Skin of body (tissue), 3 donors: ENCODE measurements at places on chromosomes 2 and 18.
A peak's percentile ranks its signal among the peaks of the same experiment; 100 is the strongest.

DNA sequence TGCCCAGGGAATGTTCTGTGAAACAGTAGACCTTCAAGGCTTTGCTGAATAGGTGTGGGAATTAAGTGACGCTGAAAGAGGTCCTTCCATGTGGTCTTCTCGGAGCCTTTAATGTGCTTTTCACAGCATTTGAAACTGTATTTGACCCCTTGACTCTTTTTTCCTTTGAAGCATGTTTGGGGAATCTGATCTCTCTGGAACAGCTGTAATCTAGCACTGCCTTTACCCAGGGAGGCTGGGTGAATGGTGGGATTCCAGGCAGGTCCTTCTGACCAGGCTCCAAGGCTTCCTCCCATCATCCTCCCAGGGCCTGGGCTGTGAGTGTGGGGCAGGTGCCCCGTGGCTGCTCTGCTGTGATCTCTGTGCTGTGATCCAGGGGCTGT is 4.2 kb downstream of the ZAP70 start:
- DNase-seq, result no peak

DNA sequence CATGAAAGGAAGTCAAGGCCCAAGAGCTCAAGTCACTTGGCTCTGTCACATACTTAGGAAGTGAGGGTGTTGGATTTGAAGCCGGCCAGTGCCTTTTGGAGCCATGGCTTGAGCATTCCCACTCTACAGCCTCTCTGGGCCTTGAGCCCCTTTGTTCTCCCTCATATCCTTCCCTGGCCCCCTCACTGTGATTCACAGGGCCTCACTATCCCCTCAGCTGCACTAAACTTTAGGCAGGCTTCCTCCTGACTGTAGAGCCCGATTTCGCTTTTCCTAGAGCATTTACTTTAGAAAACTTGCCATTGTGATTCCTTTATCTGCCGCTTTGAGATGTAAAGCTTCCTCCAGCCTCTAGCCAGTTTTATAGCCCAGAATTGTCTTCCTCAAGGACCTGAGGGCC is 107.6 kb downstream of the FBXO15 start:
- DNase-seq, result no peak

DNA sequence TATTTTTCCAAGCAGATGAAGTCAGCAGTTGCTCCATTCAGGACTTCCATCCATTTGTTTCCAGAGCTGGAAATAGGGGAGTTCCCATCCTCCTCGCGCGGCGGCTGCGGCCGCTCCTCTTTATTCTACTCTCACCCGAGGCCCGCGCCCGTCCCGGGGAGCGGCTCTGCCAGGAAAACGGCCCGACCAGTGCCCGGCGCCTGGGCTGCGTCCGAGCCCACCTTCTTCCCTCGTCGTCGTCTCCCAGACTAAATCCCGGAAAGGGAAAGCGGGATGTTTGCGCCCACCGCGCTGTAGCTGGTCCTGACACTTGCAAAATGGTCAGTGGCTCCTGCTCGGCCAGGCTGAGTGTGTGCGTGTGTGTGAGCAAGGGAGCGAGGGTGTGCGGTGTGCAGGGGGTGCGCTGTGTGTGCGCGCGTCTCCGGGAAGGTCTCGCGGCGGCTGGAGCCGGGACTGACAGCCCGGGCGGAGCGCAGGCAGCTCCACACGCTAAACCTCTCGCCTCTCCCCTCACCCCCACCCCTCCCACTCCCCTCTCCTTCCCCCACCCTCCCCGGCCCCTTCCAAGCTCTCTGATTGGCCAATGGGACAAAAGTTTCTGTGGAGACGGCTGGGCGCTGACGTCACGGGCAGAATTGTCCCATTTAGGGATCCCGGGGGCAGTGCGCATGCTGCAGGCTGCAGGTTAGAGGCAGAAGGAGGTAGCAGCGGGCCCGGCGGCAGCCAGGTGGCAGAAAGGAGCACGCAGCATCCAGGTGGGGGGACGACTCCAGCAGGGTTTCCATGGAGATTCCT is at the start of gene NOL4:
NOL4 (minus strand) TSS at position 491 of the 795 bp plus-strand sequence. CDS start 1,660 bp downstream, outside the sequence.
- peak; percentile 7 for DNase-seq

DNA sequence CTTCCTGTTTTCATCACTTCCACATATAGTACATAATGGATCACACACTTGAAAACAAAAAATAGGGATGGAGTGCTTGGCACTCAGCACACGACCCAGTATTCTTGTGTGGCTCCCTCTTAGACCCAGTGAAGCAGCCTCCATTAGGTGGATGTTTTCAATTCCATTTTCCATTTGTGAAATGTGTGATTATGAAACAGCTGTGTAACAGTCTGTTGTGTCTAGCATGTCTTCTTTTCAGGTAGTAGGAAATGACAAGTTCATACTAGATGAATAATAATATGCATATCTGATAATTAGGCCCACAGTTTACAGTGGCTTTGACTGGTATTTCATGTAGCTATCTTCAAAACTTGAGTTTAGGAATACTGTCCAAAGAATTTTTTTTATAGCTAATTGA is 35.5 kb downstream of the EML6 start:
- DNase-seq, result no peak

DNA sequence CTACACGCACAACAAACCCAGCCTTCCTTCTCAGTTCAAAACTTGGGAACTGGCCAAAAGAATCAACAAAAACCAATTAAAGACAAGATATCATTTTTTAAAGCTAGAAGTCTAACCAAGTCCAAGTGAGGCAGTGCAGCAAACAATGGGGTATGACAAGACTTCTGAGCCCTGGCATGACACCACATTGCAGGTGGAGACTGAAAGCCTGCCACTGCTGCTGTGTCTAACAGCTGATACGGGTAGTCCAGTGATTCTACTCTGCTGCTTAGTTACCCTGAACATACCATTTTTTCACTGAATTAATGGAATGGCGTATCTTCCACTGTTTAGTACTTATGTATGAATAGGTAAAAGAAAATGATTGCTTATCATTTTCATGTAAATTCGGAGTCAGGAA is 47.4 kb upstream of the KIDINS220 start:
- no peak for DNase-seq

- DNase-seq, result peak; percentile 98
Measured at GRCh38 chr2:117814417-117815264, at the start of gene DDX18. TSS of gene DDX18 (plus strand) at chr2:117814691. CDS start at chr2:117814778, 87 bp downstream.

GRCh38 chr18:77376043-77376732 is 126.5 kb downstream of the GALR1 start:
- no peak for DNase-seq

DNA sequence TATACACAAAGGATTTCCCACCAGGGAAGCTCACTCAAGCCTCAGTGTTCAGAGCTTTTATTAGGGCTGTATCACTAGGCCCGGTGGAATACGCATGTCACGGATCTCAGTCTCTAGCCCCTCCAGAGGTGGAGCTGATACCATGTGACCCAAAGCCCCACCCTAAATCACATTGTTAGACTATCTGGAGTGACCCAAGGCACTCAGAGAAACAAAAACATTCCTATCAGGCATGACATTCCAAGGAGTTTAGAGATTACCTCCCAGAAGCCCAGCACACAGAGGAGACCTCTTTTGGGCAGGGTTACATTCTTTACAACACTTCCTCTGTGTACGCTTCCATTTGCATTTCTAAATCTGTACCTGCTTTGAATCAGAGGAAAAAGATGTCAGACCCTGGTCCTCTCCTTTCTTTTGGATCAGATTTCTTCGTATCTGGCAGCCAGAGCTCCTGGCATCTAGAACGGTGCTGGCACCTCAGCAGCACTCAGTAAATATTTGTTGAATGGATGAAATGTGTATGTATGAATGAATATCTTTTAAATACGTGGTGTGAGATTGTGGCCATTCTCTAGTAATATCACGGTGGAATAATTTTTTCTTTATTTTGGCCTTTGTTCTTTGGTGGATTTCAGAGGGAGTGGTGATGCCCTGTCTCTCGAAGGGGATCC is 37.7 kb upstream of the SMAD2 start:
- DNase-seq, result no peak

- no peak for DNase-seq
Measured at GRCh38 chr2:216222650-216223352, 113.7 kb downstream of the XRCC5 start.

DNA sequence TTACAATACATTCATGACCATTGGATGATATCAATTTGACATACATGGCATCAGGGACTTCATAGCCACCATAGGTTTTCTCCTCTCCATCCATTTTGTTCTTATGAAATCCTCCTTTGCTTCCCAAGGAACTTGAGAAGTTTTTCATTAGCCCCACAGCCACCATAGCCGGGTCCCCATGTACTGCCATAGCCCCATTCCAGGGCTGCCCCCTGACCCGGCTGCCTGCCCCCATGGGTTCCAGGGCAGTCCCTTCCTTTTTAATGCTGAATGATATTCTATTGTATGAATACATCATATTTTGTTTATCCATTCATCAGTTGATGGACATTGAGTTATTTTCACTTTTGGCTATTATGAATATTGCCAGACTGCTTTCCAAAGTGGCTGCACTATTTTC is 20.4 kb downstream of the ATP6V1B1 start:
- DNase-seq, result no peak

DNA sequence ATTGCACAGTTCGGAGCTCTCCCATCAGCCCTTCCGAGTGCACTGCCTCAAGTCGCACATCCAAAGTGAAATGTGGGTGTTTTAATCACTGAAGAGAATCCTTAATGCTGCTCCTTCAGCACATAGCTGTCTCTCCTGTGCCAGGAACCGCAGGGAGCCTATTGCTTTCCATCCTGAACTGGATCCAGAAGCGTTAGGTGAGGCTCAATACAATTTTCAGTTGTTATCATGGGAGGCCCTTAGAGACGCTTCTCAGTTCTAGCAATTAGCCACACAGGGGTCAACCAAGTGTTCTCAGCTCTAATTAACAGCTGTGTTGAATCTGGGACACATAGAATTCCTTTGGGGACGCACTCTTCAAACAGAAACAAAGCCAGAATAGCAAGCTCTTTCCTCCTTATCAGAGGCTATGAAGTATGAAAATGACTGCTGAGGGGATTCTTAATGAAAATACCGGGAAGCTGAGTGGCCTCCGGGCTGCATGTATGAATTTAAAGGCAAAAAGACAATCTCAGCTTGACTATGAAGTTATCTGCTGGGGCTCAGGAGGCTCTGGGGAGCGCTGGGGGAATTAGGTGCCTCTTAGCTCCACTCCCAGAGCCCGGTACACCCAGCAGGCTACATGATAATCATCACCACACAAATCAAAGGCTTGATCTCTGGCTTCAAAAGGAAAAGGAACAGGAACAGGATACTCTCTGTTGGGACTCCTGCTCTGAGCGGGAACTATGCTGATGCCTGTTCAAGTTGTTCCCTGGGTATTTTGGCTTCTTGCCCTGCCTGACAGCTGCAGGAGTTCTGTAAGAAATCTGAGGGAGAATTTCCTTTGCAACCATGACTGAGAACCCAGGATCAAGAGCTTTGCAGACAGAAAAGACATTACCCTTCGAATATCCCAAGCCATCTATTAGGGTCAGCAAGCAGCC is 55.4 kb upstream of the NCOA1 start:
- DNase-seq, result peak; percentile 94

GRCh38 chr2:239559417-239560261 is 158.8 kb upstream of the HDAC4 start:
- DNase-seq, result no peak

- DNase-seq, result no peak
Measured at GRCh38 chr2:38708900-38709566, 42.1 kb downstream of the SRSF7 start.

- DNase-seq, result no peak
Measured at GRCh38 chr18:68445136-68445535, 269.8 kb downstream of the TMX3 start.

- no peak for DNase-seq
Measured at GRCh38 chr2:165594935-165595255, 125.4 kb downstream of the CSRNP3 start.

GRCh38 chr2:24421668-24422067 is 61.3 kb upstream of the ITSN2 start:
- DNase-seq, result peak; percentile 15

- DNase-seq, result no peak
Measured at GRCh38 chr2:120465012-120465700, 119.2 kb downstream of the INHBB start.

DNA sequence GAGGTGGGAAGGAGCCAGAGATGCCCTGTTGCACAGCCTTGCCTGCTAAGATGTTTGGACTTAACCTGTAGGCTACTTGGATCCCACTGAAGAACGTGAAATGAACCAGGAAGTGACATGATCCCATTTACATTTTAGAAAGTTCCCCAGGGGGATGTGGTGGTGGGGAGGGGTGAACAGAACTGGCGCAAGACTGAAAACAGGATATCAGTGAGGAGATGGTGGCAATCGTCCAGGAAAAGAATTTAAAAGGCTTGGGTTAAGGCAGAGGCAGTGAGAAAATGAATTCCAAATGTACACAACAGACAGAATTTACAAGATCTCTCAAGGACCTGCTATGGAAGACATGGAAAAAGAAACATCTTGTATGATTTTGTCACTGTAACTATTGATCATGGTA is 42.3 kb downstream of the SULT1C2 start:
- peak; percentile 71 for DNase-seq

DNA sequence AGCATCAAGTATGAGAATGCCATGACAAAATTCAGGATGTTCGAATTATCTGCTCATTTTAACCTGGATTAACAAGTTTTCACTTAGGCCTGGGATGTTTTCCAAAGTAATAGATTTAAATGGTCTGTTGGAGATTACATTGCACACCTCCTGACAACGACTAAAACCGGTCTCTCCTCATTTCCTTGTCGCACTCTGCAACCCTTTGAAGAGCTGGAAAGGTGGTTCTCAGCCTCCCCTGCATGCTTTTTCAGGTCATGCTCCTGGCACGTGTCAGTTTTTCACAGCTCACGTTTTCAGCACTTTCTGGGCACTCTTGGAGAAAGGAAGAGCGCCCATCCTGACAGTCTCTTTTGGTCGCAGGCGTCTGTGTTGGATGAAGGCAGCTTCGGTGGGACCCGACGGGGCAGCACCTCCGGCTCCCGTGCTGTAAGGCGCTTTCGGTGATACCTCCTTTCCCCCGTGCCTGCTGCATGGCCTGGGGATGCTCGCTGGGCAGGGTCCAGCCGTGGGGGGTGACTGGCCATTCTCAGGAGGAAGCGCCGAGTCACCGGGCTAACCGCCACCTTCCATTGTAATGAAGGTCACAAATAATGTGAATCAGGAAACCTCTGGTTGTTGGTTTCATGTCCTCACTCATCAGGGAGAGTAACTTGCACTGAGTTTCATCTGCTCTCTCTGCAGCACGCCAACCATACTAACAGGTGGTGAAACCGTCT is 63.5 kb upstream of the RBM44 start:
- no peak for DNase-seq

GRCh38 chr2:158753641-158754611 is 41.2 kb upstream of the DAPL1 start:
- peak; percentile 83 for DNase-seq

DNA sequence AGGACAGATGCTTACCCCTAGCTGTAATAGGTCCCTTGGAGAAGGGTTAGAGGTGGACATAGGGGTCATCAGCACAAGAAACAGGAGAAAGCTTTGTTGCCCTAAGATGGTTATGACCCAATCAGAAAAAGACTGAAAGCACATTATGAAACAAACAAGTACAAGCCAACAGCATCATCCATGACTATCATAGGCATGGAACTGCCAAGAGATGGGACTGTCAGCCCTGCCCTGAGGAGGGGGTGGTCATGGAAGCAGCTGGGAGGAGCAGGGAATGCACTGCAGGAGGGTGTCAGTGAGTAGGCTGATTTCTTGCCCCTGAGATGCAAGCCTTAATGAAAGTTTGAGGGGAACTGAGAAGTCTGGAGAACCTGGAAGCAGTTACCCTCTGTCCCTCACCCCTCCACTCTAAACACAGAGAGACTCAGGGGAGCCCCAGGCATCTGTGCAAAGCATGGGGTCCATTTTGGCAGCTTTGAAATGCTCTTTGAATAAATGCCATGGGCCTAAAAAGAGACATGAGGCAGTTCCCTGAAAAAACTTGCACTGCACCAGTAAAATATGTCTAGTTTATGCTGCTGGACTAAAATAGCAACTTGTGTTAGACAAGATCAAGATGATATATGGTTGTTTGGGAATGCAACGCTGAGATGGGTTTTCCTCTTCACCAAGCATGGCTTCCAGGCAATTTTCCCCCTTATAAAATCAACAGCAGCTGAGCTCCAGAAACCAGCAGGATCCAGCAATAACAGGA is 122.7 kb upstream of the ZFP36L2 start:
- DNase-seq, result peak; percentile 98
